ENCODE measurements at places on chromosomes 4 and X. TPM values are rescaled to one million over a fixed set of nuclear protein-coding genes. Genes with fewer than 3 reads are reported as not detected.

The CYP2U1 gene
- 2.5 TPM for total RNA-seq

The NPNT gene
- not detected for total RNA-seq

The SRPX gene
- total RNA-seq, result 9.4 TPM

DNA sequence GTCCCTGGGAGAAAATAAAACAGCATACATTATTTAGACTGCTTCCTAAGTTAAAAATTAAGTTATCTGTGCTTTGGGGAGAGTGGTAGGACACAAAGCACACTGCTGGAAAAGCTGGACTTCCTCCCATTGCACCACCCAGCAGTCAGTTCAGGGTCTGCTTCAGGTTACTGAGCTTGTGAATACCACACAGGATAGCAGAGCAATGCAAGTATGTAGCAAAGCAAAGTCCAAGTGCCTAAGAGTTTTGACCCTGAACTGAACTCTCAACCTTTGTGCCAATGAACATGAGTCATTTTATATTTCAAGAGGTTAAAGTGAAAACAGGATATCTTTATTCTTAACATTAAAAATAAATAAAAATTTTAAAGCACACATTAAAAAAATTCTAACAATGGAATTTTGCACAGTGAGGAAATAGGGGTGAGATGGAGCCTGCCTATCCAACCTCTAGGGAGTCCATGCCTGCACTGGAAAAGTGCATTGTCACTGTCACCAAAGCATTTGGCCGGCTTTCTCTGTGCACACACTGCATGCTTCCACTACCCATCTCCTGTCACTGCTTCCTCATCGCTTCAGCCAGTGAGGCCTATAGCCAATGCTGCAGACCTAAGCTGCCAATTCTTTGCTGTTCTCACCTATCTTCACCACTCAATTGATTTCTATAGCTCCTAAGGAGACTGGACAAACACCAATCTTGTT lies 50.9 kb downstream of the ABCG2 start:
- DNase-seq, result peak; percentile 27
- H3K36me3 ChIP-seq, result no peaks in the 10 kb centered on the region

DNA sequence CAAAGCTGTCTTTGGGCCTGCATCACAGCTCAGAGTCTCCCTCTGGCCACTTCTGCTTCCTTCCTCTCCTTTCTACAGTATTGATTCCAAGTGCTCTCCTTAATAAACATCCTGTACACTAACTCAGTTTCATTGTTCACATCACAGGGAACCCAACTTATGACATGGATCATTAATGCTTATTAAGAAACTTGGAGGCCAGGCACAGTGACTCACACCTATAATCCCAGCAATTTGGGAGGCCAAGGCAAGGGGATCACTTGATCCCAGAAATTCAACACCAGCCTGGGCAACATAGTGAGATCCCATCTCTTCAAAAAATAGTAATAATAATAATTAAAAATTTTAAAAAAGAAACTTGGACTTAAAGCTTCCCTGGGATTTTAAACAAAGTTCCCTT lies 89.2 kb upstream of the EFHC2 start:
- H3K36me3 ChIP-seq, result no peaks in the 10 kb centered on the region
- H3K4me1 ChIP-seq, result peaks cover 7% of the 10 kb centered on the region
- no peak overlapping the region for H3K27ac ChIP-seq

DNA sequence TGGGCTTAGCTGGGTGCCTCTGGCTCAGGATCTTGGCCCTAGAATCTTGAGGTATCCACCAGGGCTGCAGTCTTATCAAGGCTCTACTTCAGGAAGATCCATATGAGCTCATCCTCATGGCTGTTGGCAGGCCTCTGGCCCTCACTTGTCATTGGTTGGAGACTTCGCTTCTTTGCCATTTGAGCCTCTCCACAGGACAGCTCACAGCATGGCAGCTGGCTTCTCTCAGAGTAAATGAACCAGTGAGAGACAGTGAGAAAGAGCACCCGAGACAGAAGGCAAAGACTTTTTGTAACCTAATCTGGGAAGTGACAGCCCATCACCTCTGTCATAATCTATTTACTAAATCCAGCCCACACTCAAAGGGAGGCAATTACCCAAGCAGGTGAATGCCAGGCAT lies 236.8 kb downstream of the GPAT3 start:
- no peak for DNase-seq
- H3K27ac ChIP-seq, result no peak overlapping the region
- no peak overlapping the region for H3K4me3 ChIP-seq
- H3K4me1 ChIP-seq, result no peaks in the 10 kb centered on the region

GRCh38 chr4:24321616-24322015 lies 262.7 kb downstream of the DHX15 start:
- H3K4me3 ChIP-seq, result no peak overlapping the region
- H3K36me3 ChIP-seq, result peaks cover 5% of the 10 kb centered on the region
- no peak for DNase-seq
- peaks cover 43% of the 10 kb centered on the region for H3K4me1 ChIP-seq
- H3K27me3 ChIP-seq, result no peaks in the 10 kb centered on the region

DNA sequence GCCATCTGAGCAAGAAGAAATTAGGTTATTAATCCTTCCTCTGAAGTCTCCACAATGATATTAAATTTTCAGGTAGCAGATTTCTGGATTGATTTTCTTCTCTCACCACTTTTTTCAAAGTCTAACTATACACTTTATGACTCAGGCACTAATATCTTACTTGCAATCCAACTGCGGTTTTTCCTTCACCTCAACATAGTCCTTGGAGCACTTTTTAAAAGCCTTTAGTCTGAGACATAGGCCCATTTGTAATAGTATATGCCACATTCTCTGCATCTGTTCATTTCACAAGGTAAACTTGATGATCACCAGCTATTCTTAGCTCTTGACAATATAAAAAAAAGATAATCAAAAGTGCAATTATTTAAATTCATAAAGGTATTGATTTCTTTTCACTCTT lies 55.9 kb upstream of the EDNRA start:
- H3K36me3 ChIP-seq, result no peaks in the 10 kb centered on the region
- H3K4me3 ChIP-seq, result no peak overlapping the region
- no peak for DNase-seq
- peaks cover 10% of the 10 kb centered on the region for H3K4me1 ChIP-seq

- no peaks in the 10 kb centered on the region for H3K36me3 ChIP-seq
- H3K4me3 ChIP-seq, result no peak overlapping the region
- no peak for DNase-seq
- no peaks in the 10 kb centered on the region for H3K27me3 ChIP-seq
These were observed 69.3 kb upstream of the ANXA3 start for GRCh38 chr4:78482281-78482680.

GRCh38 chr4:40254608-40255392 lies 58.0 kb downstream of the RHOH start:
- peaks cover 40% of the 10 kb centered on the region for H3K4me1 ChIP-seq
- peak overlapping the region; percentile 1 for H3K4me3 ChIP-seq
- H3K27me3 ChIP-seq, result no peaks in the 10 kb centered on the region
- H3K36me3 ChIP-seq, result peaks cover 6% of the 10 kb centered on the region

DNA sequence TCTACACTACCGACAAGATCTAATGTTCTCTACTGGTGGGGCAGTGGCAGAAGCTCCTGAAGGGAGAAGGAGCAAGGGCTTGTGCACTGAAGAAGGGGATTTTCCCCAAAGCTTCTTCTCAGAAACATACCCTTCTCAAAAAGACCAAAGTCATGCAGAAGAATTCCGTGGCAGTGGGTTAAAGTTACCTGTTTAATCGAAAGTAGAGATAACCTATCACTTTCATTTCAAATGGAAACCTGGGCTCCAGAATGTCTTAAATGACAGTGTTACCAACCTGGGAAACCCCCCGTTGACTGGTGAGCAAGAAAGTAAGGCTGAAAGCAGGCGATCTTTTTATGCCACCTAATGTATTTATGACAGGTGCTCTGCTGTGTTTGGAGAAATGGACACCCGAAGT lies 92.5 kb upstream of the TEX13D start:
- no peak overlapping the region for H3K27ac ChIP-seq
- no peak for DNase-seq
- no peak overlapping the region for H3K4me3 ChIP-seq
- no peaks in the 10 kb centered on the region for H3K36me3 ChIP-seq
- H3K4me1 ChIP-seq, result no peaks in the 10 kb centered on the region
- H3K27me3 ChIP-seq, result peaks cover 37% of the 10 kb centered on the region

DNA sequence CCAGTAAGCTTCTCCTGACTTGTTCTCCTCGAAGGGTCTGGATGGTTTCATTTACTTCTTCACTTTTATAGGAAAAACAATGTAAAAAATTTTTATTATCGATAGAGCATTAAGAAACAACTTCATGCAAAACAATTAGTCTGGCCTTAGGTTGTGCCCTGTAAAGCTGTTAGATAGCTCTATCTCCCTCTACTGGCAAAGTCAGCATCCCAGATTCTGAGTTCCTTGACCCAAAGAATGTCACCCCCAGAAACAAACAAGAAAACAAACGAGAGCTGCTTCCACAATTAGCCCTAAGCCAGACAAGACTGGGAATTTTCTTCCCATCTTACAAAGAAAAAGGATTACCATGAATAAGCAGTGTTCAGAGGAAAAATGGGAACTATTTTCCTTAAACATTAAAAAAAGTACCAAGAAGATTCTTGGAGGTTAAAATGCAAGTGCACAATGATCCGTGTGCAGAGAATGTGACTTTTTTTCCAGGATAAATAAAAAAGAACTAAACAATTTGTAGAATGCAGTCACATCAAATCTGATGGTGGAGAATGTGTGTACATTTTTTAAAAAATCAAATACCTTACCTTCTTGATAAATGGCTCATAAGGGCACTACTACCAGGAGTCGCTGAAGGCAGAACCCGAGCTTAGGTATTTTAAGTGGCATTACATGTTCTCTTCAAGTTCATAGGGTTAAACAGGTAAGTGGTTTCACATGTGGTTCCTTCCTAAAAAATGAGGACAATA lies 293.2 kb downstream of the FBXO8 start:
- no peaks in the 10 kb centered on the region for H3K36me3 ChIP-seq
- H3K4me3 ChIP-seq, result no peak overlapping the region
- H3K27ac ChIP-seq, result no peak overlapping the region
- no peaks in the 10 kb centered on the region for H3K4me1 ChIP-seq

- H3K27me3 ChIP-seq, result no peaks in the 10 kb centered on the region
- no peaks in the 10 kb centered on the region for H3K4me1 ChIP-seq
- H3K36me3 ChIP-seq, result no peaks in the 10 kb centered on the region
- H3K27ac ChIP-seq, result no peak overlapping the region
These were observed 66.0 kb downstream of the MAGEC1 start for GRCh38 chrX:141969706-141970105.

The GABRG1 gene
- total RNA-seq, result not detected

The TCEAL1 gene
- total RNA-seq, result 8.1 TPM

The P2RY4 gene
- total RNA-seq, result 0.20 TPM

- peak overlapping the region; percentile 50 for H3K27ac ChIP-seq
- H3K4me3 ChIP-seq, result no peak overlapping the region
- no peaks in the 10 kb centered on the region for H3K27me3 ChIP-seq
- peak; percentile 84 for DNase-seq
These were observed 395.0 kb downstream of the DTHD1 start for GRCh38 chr4:36676139-36677050.

DNA sequence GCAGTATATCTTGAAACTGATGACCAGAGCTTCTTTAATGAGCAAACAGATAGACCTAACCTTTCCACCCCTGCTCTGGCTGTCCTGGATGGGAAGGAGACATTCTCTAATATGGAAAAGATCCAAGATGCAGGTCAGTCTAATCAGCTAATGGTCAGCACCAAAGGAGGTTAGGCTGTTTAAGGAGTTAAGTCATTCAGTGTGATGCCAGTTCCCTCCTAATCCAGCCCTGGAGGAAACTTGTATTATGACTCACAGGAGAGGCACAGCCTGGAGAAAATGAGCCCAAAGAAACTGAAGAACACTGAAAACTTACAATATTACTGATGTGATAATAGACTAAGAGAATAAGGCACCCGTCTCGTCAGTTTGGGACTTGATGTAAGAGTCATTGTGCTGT lies 323.0 kb downstream of the HNRNPD start:
- no peak overlapping the region for H3K27ac ChIP-seq
- H3K27me3 ChIP-seq, result no peaks in the 10 kb centered on the region
- no peak overlapping the region for H3K4me3 ChIP-seq
- H3K36me3 ChIP-seq, result no peaks in the 10 kb centered on the region
- peak; percentile 34 for DNase-seq

The KCND1 gene
- 0.86 TPM for total RNA-seq

The FABP2 gene
- total RNA-seq, result not detected

DNA sequence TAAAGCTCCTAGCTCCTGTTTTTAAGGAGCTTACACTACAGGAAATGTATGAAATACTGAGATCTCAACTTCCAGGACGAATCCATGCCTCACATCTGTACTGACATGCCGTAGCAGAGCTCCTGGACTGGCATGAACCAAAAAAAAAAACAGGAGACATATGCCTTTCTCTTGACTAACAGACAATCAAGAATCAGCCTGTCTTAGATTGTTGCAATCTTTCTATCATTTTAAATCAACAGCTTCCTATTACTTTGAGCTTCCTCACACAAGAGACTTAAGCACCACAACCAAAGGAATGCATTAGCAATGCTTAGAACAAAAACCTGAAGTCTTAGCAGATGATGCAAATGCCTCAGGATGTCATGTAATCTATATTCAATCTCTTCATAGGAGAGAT lies 34.7 kb upstream of the AREG start:
- no peaks in the 10 kb centered on the region for H3K36me3 ChIP-seq
- peak; percentile 70 for DNase-seq
- peaks cover 42% of the 10 kb centered on the region for H3K4me1 ChIP-seq

- no peaks in the 10 kb centered on the region for H3K27me3 ChIP-seq
- DNase-seq, result no peak
- H3K4me1 ChIP-seq, result no peaks in the 10 kb centered on the region
- no peak overlapping the region for H3K4me3 ChIP-seq
- no peaks in the 10 kb centered on the region for H3K36me3 ChIP-seq
These were observed 402.7 kb downstream of the HNRNPD start for GRCh38 chr4:81971061-81971460.

DNA sequence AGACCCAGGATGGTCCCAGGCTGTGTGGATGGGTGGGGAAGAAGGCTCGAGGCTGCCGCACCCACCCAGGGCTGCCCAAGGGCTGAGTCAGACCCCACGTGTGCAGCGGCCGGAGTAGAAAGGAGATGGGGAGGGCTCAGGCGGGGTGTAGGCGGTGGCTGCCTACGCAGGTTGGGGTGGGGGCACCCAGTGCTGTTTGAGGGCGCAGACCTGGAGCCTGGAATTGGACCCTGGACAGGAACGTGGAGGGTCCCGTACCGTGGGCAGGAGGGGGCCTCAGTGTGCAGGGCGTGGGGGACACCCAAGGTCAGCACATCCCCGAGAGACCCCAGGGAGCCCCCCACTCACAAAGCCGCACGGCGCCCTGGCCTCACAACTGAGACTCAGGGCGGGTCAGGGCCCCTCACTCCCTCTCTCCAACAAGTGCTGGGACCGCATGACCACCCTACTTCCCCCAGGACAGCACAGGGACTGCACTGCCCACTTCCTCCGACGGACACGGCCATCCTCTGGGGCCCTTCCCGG lies 79.9 kb downstream of the FAM53A start:
- H3K27me3 ChIP-seq, result no peaks in the 10 kb centered on the region
- no peaks in the 10 kb centered on the region for H3K36me3 ChIP-seq
- peaks cover 19% of the 10 kb centered on the region for H3K4me1 ChIP-seq
- peak; percentile 8 for DNase-seq
- no peak overlapping the region for H3K4me3 ChIP-seq

Data from MCF 10A (cell line).